ENCODE measurements at places on chromosomes 6 and 20.

GRCh38 chr6:35146453-35146852 is 5.3 kb upstream of the TCP11 start:
- peak; percentile 49 for DNase-seq

DNA sequence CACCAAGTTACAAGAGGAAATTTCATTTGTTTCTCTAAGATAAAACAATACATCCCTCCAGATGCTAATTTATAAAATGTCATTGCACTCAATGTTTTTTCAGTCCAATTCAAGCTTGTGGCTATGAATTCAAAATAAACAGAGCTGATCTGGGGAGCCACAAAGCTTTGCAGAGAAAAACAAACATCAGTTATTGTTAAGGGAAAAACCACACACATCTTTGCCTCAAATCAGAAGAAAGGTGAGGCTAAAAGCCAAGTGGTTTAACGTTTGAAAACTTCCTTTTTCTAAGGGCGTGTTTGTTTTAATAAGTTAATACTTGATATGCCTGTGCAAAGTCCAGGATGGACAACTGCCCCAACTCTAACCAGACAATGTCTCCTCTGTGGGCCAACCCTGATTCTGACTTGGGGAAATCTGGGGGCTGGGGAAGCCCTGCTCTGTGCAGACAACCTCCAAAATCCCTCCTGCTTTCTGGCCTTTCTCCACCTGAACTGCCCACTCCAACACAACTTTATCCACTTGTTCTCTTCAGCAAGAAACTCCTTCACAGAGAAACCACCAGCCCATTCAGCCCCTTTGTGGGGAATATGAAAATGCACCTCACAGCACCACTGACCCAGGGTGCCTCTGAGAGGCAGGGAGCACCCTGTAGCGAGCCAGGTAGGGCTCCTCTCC is 44.6 kb upstream of the NT5E start:
- no peak for DNase-seq

DNA sequence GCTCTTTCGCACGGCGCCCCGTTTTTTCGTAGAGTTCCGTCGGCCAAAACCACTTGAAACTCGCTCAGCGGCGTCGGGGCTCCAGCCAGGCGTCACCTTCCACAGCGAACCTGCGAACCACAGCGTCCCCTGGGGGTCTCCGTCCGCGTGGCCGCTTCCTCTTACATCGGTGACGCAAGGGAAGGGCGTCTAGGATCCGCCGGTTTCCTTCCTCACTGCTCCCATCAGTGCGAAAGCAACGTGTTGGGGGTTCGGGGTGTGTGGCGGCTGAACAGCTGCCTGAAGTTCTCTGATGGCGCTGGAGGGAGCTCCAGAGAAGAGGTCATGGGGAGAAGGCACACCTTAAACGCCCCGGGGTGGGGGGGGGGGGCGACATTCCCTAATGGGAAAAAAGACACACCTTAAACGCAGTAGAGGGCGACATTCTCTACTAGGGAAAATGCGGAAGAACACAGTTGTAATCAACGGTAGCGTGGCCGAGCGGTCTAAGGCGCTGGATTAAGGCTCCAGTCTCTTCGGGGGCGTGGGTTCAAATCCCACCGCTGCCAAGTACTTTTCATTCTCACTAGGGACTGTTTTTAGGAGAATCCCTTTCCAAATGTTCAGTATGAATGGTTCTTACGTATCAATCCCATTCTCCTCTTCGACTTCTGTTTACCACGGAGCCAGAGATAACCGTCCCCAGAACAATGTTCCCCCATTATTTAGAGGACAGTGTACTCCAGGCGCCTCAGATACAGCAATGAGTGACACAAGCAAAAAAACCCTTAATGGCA is 16.4 kb downstream of the ZNF311 start:
- peak; percentile 88 for DNase-seq

GRCh38 chr6:3841066-3841454 is 8.1 kb upstream of the FAM50B start:
- DNase-seq, result no peak

DNA sequence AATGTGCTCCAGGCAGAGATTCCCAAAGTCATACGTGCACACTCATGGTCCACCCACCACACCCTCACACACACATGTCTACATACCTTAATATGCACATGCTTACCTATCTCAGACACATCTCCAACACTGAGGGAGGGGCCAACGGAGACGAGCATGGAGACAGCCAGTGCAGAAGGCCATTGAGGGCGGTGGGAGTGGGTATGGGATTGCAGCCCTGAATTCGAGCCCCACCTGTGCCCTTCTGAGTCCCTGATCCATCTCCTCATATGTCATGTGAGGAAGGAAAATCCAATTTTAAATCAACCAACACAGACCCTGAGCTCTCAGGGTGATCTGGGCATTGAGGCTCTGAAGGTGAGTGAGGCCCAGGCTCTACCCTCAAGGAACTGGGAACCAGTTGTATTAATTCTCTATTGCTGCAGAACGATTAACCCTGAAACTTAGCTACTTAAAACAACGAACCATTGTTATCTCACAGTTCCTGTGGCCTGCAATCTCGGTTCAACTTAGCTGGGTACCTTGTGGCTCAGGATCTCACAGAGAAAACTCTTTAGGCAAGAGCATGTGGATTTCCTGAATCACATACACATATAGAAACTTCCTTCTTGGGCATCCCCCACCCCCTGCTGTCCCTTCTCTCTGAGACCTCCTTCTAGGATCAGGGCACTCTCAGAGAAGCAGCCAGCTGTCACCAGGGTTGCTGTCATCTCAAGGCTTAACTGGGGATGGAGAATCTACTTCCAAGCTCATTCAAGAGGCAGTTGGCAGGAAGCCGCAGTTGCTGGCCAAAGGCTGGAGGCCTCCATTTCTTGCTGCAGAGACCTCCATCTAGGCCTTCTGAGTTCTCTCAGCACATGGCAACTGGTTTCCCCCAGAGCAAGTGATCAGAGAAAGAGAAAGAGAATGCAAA is 28.3 kb downstream of the GLP1R start:
- DNase-seq, result no peak

Data from activated CD4-positive, alpha-beta T cell treated with anti-CD3 and anti-CD28 coated beads for 48 hours (primary cell).